Thyroid gland (tissue), 4 donors: ENCODE measurements at places on chromosomes 5 and 9.

DNA sequence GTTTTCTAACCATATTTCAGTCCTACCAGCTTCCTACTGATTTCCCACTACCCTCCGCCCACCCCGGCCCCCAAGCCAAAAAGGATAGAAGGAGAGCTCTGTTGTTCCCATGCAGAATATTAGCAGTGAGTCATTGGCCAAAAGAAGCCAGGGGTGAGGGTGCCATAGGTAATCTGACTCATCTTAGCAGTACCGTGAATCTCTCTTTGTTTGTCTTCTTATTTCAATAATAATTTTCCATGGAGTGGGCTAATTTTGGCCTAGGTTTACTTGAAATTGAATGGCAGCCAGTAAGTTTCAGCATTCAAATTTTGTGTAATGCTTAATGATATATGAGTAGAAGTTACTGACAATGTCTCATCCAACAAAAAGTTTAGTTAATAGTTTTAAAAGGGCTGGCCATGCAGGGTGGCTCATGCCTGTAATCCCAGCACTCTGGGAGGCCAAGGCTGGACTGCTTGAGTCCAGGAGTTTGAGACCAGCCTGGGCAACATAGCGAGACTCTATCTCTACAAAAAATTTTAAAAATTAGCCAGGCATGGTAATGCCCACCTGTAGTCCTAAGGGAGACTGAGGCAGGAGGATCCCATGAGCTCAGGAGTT is 74.2 kb downstream of the C9orf152 start:
- no peak for DNase-seq

DNA sequence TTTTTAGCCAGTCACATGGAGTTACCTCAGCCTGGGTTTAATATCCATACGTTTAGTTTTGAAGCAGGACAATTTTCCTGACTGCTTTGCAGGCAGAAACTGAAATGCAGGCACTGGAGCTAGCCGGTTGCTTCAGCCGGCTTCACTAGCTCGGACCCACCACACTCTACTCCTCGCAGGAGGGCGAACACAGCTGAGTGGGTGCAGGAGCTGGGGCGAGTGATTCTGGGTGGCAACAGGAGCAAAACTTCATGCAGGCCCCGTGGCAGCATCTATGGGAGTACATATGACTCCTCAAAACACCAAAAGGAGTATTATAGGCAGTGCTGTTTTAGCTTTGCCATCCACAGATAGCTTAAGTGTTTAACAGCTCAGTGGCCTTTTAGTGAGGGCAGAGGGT is 1211.8 kb upstream of the NUDT12 start:
- DNase-seq = no peak

- DNase-seq = peak; percentile 89
These were observed at the start of gene SPACA9 for GRCh38 chr9:132878695-132879456. SPACA9 (plus strand) TSS chr9:132878898; CDS start chr9:132883948, 5,050 bp downstream.

DNA sequence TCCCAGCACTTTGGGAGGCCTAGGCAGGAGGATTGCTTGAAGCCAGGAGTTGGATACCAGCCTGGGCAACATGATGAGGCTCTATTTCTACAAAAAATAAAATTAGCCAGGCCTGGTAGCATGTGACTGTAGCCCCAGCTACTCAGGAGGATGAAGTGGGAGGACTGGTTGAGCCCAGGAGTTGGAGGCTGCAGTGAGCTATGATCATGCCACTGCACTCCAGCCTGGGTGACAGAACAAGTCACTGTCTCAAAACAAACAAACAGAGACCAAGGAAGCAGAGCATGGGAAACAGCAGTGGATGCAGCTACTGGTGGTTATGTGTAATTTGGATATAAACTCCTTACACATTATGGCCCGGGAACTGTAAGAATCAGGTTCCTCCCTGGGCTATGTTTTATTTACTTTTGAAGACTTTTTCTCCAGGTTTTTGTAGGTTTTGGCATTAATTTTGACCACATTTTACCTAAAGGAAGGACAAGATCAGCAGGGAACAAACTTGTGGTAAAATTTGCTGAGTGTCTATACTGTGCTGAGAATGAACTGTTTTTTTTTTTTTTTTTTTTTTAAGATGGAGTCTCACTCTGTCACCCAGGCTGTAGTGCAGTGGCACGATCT is 8.3 kb downstream of the KIF2A start:
- DNase-seq = no peak

GRCh38 chr9:87607859-87608258 is 110.2 kb downstream of the DAPK1 start:
- DNase-seq = no peak

GRCh38 chr9:112170968-112171367 is 4.1 kb downstream of the SUSD1 start:
- DNase-seq = no peak

- no peak for DNase-seq
These were observed 2.3 kb downstream of the TYRP1 start for GRCh38 chr9:12695474-12695873.

GRCh38 chr9:122197426-122197825 is 31.3 kb downstream of the LHX6 start:
- no peak for DNase-seq

DNA sequence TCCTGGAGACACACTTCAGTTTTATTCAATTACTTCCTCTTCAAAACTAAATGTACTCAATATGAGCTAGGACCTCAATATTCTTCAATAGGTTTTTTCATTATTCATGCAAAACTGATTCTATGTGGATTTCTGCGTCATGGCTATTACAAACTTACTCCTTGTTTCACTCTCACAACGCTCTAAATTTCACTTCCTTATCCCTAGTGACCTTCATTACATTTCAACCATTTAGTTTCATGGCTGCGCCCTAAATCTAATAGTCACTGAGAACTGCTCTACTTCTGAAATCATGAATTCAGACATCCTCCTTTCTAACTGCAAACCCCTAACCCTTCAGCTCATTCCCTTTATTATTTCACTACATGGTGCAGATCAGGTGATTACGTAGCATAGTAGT is 93.9 kb downstream of the SLC25A46 start:
- DNase-seq = no peak

DNA sequence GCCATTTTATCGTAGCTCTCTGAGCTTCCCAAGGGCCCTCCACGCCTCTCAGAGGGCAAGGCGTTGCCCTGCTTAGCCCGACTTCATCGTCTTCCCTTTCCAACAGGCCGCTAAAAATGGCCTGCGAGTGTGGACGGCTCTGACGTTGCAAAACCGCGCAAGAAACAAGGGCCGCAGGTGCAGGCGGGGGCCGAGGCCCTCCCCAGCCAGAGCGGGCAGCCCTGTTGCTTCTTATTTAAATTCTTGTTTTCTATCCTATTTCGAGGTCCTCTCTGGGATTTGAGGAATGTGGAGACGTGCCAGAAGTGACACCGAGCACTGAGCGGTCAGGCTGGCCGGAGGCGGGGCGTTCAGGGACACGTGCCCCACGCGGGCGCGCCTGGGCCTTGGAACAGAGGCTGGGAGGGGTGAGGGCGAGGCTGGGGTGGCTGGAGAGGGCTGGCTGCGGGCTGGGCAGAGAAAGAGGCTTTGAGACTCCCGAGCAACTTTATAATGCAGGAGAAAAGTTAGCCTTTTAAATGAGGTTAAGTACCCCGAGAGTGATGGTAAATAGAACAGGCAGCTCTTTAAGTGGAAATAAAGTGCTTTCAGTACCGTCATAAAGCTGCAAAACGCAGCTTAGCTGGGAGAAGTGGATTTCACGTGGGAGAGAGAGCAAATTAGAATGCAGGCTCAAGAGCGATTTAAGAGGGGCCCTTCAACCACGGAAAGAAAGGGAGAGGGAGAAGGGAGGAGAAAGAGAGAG is 243.6 kb downstream of the AUH start:
- peak; percentile 97 for DNase-seq

GRCh38 chr5:3357291-3357690 is 238.3 kb upstream of the IRX1 start:
- no peak for DNase-seq
